ENCODE measurements at places on chromosomes 2 and 18. TPM values are rescaled to one million over a fixed set of nuclear protein-coding genes. Genes with fewer than 3 reads are reported as not detected.

GRCh38 chr2:179104736-179105135 lies 54.8 kb upstream of the CCDC141 start:
- no peak for DNase-seq

- DNase-seq = no peak
Observed at GRCh38 chr2:178807227-178808008, at the start of gene TTN. Gene TTN, minus strand, starts transcription at chr2:178807423. Its CDS starts 2,781 bp downstream, at chr2:178804642.

DNA sequence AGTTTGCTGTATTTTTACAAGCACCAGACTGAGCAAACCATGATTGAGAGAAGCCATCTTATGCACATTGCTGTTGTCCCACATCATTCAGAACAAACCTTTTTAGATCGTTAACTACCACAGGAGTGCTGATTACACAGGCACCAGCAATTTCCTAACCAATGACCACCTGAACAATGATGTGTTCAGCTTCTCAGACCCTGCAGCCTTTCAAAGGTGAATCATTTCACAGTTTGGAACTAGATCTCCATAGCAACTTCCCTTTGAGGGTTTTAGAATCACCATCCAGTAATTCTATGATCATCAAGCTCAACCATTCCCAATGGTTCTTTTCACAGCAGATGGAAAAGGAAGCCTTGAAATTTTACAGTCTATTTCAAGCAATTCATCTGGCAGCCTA lies 71.4 kb downstream of the OLA1 start:
- DNase-seq = no peak

- no peak for DNase-seq
Observed at GRCh38 chr2:105072039-105072438, 34.2 kb downstream of the MRPS9 start.

GRCh38 chr2:113105047-113105785 lies 22.2 kb upstream of the IL1RN start:
- no peak for DNase-seq

DNA sequence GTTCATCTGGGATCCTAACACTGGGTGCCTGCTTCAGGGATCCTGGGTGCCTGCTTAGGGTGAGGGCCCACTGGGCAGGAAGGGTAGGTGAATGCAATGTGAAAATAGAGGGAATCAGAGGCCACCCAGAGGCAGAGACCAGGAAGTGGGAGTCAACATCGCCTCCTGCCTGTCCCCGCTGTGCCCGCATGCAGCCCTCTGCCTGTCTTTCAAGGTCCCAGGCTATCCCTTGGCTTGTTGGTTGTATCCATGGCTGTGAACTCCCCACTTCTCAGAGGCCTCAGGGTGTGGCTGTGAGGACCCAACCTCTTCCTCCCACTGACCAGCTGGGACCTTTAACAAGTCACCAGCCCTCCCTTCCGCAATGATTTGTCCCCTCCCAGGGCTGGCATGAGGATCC lies 26.5 kb downstream of the PSD4 start:
- DNase-seq = no peak

- no peak for DNase-seq
Observed at GRCh38 chr2:150572961-150573395, 85.5 kb upstream of the RND3 start.

- no peak for DNase-seq
Observed at GRCh38 chr18:63579616-63580015, 7.5 kb upstream of the SERPINB13 start.

DNA sequence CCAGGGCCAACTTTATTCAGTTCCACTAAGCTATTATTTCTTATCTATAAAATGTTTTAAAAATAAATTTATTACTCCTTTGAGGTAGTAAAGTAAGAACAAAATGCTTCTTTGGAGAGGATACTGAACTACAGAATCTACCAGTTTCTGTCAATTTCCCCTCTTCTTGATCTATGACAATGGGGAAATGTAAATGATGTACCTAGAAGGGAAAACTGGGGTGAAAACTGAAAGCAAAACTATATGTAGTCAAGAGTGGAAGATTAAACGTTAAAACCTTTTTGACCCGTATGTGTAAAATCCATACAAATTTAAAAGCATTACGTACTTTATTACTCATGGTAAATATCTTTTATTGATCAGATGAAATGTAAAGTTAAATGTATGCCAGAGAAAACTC lies 1287.8 kb upstream of the TMEFF2 start:
- no peak for DNase-seq

DNA sequence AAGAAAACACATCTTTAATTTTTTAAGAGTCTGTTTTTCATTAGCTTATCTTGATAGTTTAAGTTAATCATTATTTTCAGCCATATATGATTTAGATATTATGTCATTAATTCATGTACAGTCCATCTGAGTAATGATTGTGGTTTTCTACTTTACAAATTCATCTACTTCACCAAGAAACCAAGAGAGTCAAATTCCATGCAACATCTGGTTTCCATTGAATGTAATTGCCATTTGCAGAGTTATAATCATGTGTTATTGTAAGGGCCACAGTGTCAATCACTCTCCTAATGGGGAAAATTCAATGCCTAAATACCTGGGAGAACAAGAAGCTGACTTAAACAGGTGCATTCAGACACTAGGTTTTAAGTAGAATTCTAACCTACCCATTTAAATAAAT lies 217.2 kb upstream of the OSR1 start:
- DNase-seq = no peak

- no peak for DNase-seq
Observed at GRCh38 chr18:77061946-77062517, 70.6 kb downstream of the MBP start.

DNA sequence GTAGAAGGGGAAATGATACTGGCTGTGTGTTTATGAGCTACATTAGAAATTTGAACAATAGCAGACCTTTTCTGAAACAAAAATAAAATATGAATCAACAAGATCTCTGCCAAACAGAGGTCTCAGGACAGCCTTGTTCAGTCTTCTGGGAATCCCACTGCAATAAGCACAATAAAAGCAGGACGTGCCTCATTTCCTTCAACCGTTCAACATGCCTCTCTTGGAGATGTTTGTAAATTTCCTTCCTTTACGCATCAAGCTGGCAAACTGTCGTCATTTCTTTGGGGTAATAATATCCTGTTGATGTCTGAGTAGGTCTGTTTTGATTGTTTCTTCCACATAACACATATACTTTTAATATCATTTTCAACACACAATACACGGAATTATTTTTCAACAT lies 77.2 kb downstream of the TCF4 start:
- peak; percentile 43 for DNase-seq

GRCh38 chr2:240229005-240229404 lies 88.5 kb upstream of the OTOS start:
- DNase-seq = no peak

GRCh38 chr2:1236606-1237005 lies 176.7 kb upstream of the TPO start:
- DNase-seq = no peak

DNA sequence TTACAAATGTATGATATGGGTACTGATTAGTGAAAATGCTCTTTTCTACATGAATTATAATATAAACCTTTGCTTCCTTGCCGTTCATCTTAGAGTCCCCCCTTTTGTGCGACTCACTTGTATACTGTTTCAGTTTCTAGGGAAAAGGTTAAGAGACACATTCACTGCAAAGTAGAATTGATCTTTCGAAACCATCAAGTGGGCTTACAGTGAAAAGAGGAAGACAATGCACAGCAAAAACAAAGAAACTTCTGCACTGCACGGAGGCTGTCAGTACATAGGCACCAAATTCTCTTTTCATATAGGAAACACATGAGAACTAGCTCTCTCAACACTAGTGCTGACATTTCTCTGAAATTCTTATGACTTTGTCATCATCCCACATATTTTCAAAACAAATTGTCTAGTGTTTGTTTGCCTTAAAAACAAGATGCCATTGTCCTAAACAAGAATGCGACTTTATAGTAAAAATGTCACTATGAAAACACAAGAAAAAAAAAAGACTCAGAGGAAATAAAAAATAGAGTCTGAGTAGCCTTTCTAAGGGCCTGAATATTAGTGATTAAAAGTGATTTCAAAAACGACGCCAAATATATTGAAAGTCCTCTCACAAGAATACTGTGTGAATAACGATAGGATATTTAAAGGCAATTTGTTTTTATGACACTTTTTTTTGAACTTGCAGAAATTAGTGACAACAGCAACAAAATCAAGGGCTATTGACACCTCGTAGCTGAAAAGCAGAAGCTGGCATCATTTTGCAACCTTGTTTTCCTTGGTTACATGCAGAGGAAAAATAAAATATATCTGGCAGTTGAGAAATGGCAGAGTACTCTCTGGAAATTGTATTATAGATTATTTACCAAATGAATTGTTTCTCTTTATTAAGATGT lies 827.0 kb downstream of the BCL11A start:
- DNase-seq = no peak

DNA sequence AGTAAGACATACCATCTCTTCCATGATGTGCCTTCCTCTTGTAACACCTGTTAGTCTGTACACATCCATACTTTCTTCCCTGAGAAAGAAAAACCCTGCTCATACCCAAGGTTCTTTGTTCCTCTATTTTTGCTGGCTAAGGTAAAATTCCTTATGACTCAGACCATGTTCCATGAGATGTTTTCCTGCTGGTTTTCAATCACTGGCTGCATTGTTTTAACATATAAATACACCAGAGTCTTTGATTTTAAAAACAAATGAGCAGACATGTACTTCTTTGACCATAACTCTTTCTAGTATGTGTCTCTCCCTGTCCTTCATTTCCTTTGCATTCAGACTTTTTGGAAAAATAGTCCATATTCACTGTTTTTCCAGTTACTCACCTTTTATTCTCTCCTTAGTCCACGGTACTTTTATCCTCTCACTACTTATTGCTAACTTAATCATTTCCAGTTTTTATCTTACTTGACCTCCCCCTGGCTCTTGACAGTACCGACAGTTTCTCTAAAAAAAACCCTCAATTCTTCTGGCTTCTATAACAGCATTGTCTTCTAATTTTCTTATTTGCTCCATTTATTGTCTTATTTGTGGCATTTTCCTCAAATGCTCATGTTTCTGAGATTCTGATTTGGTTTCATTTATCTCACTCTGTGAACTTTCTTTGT lies 4.3 kb downstream of the VAPA start:
- no peak for DNase-seq

DNA sequence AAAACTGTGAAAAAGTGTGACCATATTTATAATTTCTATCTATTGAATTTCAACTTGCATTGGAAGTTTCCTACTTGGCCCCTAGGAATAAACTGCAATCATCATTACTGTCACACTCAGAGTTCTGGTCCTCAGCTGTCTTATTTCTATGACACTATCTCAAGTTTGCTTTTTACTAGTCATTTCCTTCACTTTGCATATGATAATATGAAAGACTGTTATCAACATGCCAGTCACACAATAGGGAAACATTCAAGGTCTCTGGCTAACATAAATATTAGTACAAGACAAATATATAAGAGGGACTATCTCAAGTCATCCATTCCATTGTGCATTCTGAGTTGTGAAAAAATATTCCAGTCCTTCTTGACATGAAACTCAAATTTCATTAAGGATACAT lies 28.7 kb downstream of the DNAH6 start:
- no peak for DNase-seq

DNA sequence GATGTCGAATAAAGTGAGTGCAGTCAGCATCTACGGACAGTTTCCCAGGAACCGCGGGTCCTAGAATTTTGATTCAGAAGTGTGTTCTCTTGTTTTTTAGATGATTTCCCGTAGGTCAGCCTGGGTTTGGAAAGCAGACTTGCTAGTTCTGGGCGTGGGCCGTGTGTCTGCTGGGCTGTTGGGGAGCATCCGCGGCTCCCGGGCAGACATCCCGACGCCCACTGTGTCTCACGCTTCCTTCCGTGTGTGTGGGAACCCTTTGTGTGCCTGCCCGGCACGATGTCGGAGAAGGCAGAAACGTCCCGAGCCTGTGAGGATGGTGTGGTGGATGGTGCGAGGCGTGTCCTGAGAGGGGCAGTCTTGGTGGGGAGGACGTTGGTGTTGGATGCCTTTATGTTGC lies 18.4 kb downstream of the CTDP1 start:
- no peak for DNase-seq

GRCh38 chr2:125167152-125167551 lies 1142.1 kb downstream of the CNTNAP5 start:
- DNase-seq = no peak

DNA sequence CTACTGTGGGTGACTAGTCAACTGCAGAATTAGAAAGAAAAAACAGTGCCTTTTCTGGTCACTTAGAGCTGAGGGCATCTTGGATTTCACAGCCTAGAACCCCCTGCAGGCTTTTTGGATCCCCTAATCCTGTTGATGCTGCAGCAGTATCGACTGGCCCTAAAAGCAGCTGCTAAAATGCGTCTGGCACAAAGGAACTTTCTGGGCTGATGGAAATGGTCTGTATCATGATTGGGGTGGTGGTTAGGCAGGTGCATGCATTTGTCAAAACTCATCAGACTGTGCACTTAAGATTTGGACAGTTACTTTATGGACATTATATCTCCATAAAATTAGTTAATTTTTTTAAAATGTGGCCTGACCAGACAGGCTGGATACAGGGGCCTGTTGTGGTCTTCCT lies 149.8 kb downstream of the KLHL29 start:
- no peak for DNase-seq

- no peak for DNase-seq
Observed at GRCh38 chr2:109131777-109132176, 2.8 kb downstream of the SH3RF3 start.

GRCh38 chr18:47724186-47724975 lies 206.1 kb downstream of the SMAD2 start:
- no peak for DNase-seq

DNA sequence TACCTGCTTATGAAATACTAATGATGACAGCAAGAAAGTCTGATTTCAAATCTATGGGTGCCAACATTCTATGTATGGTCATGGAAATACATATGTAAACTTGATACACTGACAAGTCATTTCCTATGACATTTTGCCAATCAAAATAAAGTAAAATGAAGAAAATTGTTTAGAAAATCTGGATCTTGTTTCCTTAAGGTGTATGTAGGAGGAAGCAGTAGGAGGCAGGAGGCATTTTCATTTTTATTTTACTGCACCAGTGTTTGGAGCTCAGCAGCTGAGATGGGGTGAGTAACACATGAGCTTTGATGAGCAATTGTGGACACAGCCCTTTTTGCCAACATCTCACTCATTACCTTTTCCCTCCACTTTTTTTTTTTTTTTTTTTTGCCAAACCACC lies 167.0 kb downstream of the AFF3 start:
- DNase-seq = no peak

- DNase-seq = peak; percentile 28
Observed at GRCh38 chr2:229780856-229781773, 66.8 kb upstream of the DNER start.

DNA sequence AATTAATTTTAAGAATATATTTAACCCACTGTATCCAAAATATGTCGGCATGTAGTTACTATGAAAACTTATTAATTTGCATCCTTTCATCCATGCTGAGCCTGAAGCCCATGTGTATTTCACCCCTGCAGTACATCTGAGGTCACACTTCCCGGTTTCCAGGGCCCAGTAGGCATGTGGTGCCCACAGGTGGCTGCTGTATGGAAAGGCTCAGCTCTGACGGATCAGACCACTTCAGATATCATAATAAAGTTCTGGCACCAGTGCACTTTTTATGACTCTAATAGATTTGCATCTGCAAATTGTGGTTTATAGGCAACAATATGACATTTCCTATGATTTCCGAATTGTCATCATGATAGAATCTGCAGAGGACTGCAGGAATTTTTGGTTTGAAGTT lies 22.5 kb downstream of the SH3RF3 start:
- DNase-seq = no peak

IL1RN gene
- 2.9 TPM for polyA plus RNA-seq

SYT4 gene
- 0.31 TPM for polyA plus RNA-seq

ZSCAN30 gene
- polyA plus RNA-seq = 60.3 TPM

FSHR gene
- polyA plus RNA-seq = 0.16 TPM

CAVIN2 gene
- polyA plus RNA-seq = 31.2 TPM

MAL gene
- 283 TPM for polyA plus RNA-seq

CPO gene
- 1.8 TPM for polyA plus RNA-seq

DTNA gene
- 19.5 TPM for polyA plus RNA-seq

SLC38A11 gene
- 13.9 TPM for polyA plus RNA-seq

HOXD10 gene
- polyA plus RNA-seq = 147 TPM

BBS5 gene
- polyA plus RNA-seq = 16.8 TPM
